ENCODE measurements at places on chromosomes 6 and 20.

DNA sequence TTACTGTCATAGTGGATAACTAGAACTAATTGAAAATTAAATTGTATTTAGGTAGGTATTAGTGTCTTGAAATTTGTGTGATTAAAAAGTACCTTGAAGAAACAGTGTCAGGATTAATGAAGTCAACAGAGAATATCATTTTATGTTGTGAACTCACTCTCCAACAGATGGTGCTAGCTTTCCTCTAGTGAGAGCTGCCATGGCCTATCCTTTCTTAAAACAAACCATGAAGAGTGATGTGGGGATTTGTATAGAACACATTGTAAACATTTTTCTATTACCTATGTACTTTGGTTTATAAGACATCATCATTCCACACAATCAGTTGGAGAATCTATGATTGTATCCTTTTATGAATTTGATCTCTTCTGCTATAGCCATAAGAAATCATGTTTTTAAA lies 4.8 kb upstream of the SRSF12 start:
- no peak for DNase-seq

GRCh38 chr6:14881398-14881797 lies 364.5 kb upstream of the JARID2 start:
- no peak for DNase-seq

- no peak for DNase-seq
These were observed 5.2 kb downstream of the TFAP2C start for GRCh38 chr20:56634307-56634706.

DNA sequence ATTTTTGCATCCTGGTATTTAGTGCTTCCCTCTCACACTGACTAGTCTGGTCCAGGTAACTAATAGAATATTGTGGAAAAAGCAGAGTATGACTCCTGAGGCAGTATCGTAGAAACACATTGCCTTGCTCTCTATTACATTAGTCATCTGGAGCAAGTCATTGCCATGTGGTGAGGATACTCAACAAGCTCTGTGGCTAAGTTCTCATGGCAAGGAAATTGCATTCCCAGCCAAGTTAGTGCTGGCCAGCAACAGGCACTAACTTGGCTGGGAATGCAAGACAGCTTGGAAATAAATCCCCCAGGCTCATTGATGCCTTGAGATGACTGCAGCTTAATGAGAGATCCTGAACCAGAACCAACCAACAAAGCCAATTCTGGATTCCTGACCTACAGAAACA lies 39.7 kb upstream of the HTR1B start:
- DNase-seq = no peak

GRCh38 chr6:26394289-26394688 lies 7.8 kb upstream of the BTN3A1 start:
- no peak for DNase-seq

GRCh38 chr6:157961832-157962575 lies 19.7 kb upstream of the SYNJ2 start:
- DNase-seq = no peak

- no peak for DNase-seq
These were observed 555.3 kb upstream of the MAP3K7 start for GRCh38 chr6:91142154-91142553.

GRCh38 chr6:68317366-68317765 lies 317.7 kb upstream of the ADGRB3 start:
- DNase-seq = no peak

DNA sequence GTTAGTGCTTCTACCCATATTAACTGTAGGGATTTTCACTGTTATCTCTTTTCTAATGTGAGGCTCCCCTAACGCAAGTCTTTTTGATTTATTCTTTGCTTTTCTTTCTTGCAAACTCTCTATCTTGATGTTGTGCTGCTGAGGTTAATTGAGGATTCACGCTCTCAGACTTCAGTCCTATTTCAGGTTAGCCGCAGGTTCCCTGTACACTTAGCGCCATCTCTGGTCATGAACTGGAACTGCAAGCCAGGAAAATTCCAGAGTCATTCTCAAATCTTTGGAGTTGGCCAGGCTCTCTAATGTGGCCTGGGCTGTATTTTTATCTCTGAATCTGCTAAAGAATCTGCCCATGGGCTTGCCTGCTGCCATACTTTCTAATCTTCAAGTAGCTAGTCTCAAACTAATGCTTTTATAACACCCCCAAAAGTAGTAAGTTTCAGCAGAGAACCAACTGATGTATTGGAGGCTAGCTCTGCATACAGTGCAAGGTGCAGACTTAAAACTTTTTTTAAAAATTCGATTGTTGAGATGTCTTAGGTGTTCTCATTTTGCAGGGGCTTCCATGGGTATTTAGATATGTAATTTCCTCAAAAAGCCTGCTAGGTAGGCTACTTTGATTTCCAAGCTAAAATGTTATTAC lies 91.1 kb upstream of the OPRM1 start:
- DNase-seq = no peak

DNA sequence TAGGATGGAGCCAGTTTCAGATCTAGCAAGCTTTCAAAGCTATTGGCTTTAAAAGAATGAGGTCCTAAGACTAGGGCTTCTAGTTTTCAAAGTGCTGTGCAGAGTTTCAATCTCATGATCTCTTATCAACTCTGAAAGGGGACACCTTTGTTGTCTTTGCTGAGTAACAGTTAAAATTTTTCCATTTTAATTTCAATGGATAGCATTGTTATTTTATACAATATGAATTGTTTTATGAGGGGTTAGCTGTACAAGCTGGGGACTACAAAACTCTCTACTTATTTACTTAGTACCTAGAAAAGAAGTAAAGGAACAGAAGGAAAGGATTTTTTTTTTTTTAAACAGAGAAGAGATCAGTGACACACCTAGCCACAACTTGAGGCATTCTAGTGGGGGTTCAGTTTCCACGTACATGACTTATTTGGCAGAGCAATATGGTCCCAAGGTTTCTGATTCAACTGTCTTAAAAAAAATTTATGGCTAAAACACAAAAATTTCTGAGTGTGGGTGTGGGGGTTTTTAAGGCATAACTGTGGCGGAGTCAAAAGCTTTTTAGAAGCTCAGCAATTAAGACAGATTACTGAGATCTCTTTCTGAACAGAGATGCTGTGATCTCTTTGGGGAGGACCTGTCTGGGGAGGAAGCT lies 46.1 kb upstream of the JAG1 start:
- no peak for DNase-seq

DNA sequence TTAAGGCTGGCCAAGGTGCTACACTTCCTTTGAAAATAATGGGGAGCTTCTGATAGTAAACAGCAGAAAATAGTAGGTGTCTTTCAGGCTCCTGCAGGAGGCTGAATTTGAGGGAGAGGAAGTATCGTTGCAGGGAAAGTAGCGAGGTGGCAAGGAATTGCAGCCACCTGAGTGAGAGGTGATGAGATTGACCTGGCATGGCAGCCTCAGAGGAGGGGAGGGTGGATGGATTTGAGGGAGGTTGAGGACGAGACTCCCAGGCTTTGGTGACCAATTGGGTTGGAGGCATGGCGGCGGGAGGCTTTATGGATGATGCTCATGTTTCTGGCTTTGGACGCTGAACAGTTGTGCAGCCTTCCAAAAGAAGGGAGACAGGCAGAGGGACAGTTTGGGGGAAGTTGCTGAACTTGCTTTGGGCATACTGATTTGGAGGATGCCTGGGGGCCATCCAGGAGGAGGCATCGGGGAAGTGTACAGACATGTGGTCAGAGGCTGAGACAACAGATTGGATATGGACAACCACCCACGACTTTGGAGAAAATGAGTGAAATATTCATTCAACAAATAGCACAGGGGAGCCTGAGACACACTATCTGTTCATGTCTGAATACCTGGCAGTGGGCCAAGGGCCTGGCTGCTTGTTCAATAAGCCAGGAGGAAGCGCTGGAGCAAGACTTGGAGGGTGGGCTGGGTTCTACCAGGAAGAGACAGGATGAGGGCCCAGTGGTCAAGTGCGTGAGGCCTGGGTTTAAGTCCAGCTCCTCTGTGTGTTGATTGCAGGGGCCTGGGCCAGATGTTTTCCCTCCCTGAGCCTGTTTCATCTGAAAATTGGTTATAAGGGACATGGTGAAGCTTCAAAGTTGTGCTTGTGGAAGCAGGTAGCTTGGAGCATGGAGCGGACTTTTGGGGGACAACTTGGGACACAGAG lies 113.2 kb downstream of the CEBPB start:
- no peak for DNase-seq

DNA sequence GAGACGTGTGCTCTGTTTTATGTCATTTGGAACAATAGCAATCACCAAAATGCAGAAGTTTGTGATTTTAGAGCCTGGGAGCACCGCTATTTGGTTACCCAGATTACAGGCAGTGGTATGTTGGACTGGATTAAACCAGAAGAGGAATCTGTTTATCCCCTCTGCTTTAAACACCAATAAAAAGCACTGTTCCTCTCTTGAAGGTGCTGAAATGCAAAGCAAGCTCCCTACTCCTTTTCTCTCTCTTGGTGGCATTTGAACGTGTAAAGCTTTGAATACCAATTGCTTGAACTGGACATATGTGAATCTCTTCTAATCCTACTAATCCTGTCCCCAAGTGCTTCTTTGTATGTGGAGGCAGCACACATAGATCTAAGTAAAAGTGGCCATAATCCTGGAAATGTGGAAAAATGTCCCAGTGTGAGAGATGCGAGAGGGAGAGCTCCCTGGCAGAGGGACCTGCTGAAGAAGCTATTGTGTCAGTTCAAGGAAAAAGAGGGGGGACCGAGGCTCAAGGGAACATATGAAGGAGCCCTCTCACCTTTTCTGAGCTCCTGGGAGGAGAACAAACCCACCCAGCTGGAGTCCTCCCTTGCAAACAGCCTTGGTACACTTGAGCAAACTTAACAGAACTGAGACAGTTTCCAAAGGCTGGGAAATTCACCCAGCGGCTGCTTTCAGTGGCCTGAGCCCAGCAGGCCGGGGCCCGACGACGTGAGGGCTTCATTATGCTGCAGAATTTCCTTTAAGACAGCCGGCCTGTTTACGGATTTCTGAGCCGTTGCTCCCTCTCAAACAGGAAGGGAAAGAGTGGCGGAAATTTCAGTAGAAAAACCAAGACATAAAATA lies 18.8 kb upstream of the OLIG3 start:
- no peak for DNase-seq

- DNase-seq = no peak
These were observed 20.1 kb downstream of the NT5E start for GRCh38 chr6:85470023-85470410.

DNA sequence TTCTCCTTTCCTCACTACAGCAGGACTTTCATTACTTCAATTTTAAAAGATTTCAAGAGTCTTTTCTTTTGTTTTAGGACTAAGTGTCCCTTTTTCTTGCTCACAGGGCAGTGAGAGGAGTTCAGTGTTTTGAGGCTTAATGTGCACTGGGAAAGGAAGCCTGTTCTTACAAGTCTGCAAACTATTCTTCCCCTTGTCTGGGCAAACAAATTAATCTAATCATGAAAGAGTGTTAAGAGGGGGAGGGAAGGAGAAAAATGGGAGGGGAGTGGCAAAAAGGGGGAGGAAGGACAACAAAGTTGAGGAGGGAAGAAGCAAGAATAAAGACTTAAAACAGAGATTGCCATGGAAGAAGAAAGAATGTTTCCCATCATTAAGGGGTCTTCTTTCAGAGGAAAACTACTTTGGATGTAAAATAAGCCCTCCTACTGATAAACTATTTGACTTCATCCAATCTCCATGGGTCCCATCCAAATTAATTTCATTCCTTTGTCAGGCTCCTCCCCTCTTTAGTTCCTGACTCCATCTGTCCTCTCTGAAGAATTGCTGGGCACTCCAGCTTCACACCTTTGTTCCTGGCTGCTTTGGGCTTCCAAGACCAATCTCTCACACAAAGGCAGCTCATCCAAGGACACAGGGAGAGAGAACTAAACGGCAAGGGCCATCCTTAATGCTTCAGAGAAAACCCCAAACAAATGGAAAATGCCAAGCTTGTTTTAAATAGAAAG lies 244.5 kb downstream of the TPBG start:
- no peak for DNase-seq

- no peak for DNase-seq
These were observed 210.9 kb downstream of the TINAG start for GRCh38 chr6:54519161-54519560.

GRCh38 chr6:11317885-11318771 lies 85.7 kb upstream of the NEDD9 start:
- no peak for DNase-seq

GRCh38 chr6:83978324-83978734 lies 55.2 kb upstream of the MRAP2 start:
- no peak for DNase-seq

GRCh38 chr6:33477864-33478263 lies 23.5 kb downstream of the ZBTB9 start:
- DNase-seq = no peak

GRCh38 chr6:131581523-131581922 lies 8.5 kb downstream of the ARG1 start:
- DNase-seq = no peak

GRCh38 chr20:5061213-5061612 lies 58.5 kb downstream of the PCNA start:
- DNase-seq = no peak

DNA sequence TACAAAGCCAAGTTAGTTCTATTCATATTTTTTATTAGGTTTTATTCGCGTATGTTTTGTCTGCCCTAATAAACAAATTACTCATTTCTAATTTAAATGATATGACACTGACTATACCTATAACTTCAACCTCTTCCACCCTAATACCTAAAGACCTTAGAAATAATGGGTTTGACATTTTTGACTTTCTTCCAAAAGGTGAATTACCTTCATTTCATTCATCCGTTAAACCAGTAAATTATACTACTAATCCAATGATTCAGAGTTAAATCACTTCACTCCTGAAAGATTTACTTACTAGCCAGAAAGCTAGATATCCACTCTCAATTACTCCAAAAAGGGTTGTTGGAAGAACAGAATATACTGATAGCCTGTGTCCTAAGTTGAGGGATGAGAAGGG lies 5.2 kb downstream of the MRPS10 start:
- no peak for DNase-seq

DNA sequence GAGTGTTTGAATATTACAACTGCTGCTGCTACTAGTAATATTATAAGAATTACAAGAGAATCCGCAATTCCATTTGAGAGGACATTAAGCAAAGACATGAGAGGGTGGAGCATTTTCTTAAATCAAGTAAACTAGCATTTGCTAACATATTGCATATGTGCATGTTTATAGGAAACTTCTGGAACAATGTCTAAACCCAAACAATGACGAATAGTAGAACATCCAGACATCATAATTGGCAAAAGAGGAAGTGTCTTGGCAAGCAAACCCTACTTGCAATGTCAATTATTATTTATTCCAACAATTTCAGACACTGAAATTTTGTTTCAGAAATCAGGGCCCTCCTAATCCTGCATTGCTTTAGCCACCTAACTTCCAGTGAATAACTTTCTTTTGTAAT lies 1155.3 kb upstream of the GJE1 start:
- no peak for DNase-seq
